ENCODE measurements at places on chromosomes 1 and 21. TPM values are rescaled to one million over a fixed set of nuclear protein-coding genes. Genes with fewer than 3 reads are reported as not detected.
A peak's percentile ranks its signal among the peaks of the same experiment; 100 is the strongest.

- peak; percentile 88 for DNase-seq
These were observed 28.1 kb downstream of the PADI4 start for GRCh38 chr1:17335821-17336710.

- DNase-seq, result no peak
These were observed 59.3 kb downstream of the VANGL2 start for GRCh38 chr1:160459687-160460086.

DNA sequence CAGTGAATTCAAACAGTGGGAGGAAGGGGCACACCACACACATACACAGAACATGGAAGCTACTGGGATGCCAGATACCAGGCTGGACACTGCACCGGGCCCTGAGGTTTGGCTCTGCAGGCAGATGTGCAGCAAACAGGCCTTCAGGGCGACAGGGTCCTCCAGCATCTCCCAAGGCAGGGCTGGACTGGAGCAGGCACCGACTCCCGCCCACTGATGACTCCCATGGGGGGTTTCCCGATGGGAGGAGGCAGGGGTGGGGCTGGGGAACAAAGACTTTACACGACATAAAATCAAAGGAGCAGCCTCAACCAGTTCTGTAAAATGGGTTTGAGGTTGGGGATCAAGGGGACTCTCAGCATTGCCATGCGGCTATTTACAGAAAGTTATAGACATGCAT lies 118.1 kb downstream of the SYT2 start:
- no peak for DNase-seq

- DNase-seq, result no peak
These were observed 73.6 kb upstream of the TARDBP start for GRCh38 chr1:10938741-10939417.

Gene OPRD1
- total RNA-seq, result 0.07 TPM

All from Calu3 (cell line).